ENCODE measurements at places on chromosomes 7 and 10.

- no peak for DNase-seq
These were observed 2.7 kb downstream of the SEMA3A start for GRCh38 chr7:84191842-84192241.

DNA sequence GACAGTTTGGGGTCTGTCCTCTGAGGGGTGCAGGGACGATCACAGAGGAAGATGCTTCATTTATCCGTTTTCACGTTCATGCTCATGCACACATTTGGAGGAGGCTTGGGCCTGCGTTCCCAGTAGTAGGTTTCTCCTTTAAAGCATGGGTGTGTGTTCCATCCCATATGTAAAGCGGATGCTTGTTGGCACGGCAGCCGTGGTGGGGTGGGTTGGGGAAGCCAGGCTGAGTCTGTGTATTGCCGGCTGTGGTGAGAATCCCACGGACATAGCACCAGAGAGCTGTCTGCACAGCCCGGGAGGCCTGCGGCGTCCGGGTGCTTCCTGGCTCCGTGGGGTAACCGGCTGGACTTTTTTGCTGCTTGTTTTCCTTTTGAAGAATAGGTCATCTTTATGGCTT, 440 bp downstream of the JAKMIP3 start:
- no peak for DNase-seq

- DNase-seq: no peak
These were observed 5.5 kb upstream of the CDHR1 start for GRCh38 chr10:84188815-84189214.

GRCh38 chr10:112491144-112491543, 44.1 kb downstream of the VTI1A start:
- no peak for DNase-seq

GRCh38 chr10:5816170-5816569, 2.9 kb upstream of the GDI2 start:
- no peak for DNase-seq

GRCh38 chr7:76202666-76203030, 952 bp downstream of the SRRM3 start:
- no peak for DNase-seq

DNA sequence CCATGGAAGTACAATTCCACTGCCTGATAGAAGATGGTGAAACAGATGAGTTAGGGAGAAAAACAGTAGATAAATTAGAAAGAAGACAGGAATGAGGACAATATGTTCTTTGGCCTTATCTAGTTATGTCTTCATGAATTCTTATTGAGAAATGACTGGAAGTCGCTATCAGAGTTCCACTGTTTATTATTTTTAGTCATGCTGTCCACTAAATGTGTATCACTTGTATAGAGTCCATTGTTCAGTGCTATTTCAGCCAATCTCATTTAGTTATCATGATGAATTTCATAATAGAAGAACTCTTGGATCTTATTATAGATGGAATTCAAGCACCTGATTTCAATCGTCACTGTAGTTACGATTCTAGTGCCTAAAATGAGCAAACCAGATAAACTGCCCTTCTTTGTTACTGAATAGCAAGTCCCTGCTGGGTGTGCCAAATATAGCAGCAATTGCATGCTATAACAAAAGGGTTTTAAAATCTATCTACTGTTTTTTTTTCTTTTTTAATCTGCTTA, 177.7 kb upstream of the COL1A2 start:
- DNase-seq: no peak

GRCh38 chr7:7920481-7920880, 48.1 kb upstream of the GLCCI1 start:
- DNase-seq: no peak
